Effector memory CD4-positive, alpha-beta T cell (primary cell): ENCODE measurements at places on chromosomes 5 and 9.

- DNase-seq: no peak
Measured at GRCh38 chr5:16933337-16933736, 2.8 kb downstream of the MYO10 start.

- no peak for DNase-seq
Measured at GRCh38 chr5:170361616-170362015, 27.6 kb downstream of the KCNMB1 start.

DNA sequence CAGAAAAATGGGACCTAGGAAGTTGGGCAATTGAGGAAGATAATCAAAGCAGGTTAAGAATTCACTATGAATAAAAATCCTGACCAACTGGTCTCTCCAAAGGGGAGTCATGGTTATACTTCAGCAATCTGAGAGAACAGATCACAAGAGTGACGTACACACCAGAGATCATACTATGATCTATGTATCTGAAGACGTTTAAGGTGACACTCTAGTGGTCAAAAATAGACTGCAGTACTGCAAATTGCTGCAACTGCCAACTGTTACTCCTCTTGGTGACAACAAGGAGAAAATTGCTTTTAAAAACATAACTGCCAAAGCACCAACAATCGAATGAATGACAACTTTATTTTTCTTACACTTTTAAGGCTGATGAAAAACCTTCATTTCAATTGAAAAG is 4.9 kb downstream of the AK6 start:
- DNase-seq: no peak

GRCh38 chr5:142830241-142831008 is 60.2 kb downstream of the ARHGAP26 start:
- DNase-seq: no peak

- DNase-seq: no peak
Measured at GRCh38 chr5:133130387-133131118, 78.7 kb downstream of the HSPA4 start.

DNA sequence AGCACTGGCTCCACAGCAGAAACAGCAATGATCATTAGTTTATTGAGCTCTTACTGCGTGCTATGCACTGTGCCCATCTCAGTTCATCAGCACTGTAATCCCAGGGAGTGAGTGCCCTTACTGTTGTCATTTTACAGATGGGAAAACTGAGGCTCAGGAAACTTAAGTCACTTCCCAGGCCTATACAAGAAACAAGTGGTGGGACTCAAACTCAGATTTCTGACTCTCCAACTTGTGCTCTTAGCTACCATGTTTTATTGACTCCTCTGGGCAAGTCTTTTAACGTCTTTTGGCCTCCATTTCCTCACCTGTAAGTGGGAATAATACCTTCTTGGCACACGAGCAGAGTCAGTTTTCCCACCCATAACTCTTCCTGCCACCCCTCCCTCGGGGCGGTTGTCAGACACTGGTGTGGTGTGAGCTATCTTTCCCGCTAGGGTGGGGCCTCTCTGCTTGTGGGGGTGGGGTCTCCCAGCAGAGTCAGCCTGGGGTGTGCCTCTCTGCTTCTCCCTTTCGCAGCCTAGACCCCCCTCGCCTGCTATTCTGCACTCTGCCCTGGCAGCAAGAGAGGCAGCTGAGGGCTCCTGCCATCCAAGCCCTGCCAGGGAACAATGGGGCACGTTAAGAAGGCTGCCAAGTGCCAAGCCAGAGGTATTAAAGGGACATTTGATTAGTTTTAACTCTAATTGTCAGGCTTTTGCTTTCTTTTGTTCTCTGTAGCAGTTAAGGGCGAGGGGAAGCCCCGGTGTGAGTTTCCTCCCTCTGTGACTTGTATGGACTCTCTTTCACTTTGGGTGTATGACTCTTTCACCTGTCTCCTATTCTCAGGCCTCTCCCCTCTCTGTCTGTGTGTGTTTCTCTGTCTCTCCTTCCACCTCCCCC is 12.1 kb downstream of the GALNT10 start:
- no peak for DNase-seq
